ENCODE measurements at places on chromosomes 1 and 21.

DNA sequence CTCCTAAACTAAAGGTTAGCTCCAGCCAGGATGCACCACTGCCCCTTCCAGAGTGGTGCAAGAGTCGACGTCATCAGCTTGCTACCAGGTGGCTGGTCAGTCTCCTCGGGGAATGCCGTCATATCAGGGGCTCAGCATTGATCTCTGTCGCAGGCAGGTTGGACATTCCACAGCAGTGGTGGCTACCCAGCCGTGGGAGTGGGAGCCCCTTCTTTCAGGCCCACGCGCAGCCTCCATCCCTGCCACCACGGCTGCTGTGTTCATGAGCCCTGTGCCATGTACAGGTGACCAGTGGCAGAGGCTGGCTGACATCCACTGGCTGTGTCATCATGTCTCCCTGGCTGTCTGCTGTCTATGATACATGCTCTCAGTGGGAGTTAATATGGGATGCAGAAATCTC, 25.5 kb downstream of the IL10RB start:
- DNase-seq: no peak

- DNase-seq: no peak
Observed at GRCh38 chr21:34942911-34943310, 106.2 kb downstream of the RUNX1 start.

- no peak for DNase-seq
Observed at GRCh38 chr1:219109424-219110018, 64.2 kb upstream of the LYPLAL1 start.

GRCh38 chr1:10132316-10132715, 78.1 kb upstream of the KIF1B start:
- DNase-seq: no peak

GRCh38 chr1:61241411-61241838, 159.1 kb downstream of the NFIA start:
- peak; percentile 53 for DNase-seq

GRCh38 chr1:211722277-211723175, 47.1 kb upstream of the NEK2 start:
- no peak for DNase-seq

- no peak for DNase-seq
Observed at GRCh38 chr1:28243685-28244311, 7.9 kb downstream of the ATP5IF1 start.

GRCh38 chr1:198678301-198678836, 39.5 kb downstream of the PTPRC start:
- no peak for DNase-seq

DNA sequence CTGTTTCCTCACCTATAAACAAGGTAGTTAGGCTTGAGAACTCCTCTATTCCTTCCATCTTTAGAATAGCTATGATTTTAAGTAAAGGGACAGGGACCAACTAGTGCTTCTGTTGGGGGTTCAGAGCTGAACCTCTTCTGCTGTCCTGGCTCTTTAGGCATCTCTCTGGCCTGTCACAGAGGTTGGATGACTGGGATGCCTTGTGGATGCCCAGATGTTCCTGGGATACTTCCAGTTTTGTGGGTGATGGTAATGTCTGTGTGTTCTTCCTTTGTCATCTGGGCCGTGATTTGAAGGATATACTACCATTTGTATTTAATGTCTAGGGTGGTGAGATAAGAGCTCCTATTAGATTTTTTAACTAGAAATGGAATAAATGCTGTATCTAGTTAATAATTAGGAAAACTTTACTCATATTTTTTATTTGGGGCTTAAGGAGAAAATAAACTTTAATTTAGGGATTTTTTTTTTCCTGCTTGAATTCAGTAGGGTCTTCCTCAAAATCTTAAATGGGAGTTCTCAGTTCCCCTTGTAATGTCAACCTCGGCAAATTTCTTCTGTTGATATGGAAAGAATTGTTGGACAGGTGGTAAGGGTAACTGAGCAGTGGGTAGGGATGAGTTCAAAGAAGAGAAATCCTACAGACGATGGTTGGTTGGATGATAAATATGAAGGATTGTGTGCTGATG, 47.2 kb downstream of the LAMC1 start:
- DNase-seq: no peak

DNA sequence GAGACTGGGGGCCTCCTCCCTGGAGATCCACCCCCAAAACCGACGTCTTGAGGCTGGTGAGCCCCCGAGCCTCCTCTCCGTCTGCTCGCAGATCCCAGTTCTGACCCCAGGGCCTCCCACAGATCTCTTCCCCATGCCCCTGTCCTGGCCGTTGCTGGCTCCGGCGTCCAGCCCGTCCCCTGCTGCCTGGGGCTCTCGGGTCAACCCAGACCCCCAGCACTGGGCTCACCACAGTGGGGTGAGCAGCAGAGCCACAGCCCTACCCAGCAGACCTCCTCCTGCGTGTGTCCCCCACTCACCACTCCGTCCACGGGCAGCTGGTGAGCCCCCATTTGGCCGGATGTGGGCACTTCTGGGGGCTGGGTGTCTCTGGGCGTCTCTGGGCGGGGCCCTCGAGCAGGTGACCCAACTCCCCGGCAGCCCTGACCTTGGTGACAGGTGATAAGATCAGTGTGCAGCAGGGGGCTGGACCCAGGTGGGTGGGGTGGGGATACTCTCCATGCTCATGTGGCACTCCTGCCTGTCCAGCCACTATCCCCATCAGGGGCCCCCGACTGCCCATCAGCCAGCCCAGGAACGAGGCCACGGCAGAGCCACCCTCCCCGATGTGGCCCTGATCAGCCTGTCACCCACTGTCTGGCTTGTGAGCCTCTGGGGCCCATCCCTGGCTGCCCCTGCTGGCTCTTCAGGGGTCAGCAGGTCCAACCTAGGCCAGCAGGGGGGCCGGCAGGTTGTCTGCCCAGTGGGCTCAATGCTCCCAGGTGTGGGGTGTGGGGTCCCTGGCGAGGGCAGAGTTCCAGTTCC, 709 bp downstream of the TNFRSF14 start:
- no peak for DNase-seq

DNA sequence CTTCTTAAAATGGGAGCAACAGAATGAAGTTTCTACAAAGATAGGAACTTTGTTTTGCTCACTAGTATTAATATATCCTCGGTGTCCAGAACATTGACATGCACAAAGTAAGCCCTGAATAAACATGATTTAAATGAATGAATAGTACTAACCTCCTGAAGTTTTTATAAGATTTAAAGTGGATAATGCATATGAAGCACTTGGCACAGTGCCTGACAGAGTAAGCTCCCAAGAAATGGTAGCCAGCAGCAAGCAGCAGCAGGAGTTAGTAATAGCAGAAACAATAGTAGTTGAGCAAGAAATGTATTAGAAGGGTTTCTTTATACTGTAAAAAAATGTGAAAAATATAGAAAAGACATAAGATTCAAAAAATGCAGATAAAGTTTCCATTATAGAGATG, 258.1 kb upstream of the C1orf87 start:
- DNase-seq: no peak

DNA sequence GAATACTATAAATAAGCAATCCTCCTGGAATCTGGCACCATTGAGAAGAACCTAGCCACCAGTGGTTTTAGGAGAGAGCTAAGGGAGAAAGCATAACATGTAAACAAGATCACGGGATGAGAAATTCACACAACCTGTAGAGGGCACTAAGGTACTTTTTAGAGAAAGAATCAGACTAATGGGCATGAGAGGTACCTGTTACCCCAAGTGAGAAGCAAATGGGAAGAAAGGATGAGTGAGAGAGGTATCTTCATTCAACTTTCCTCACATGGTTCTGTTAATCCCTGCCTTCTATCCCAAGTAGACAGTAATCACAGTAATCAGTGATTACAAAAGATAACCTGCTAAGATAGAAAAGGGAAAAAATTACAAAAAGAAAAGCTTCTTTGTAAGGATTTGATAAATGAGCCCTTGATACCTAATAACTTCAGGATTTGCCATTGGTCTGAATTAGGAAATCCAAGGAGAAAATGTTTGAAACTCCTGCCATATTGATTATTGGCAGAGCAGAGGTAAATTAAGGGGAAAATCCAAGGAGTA, 251.1 kb upstream of the ADGRL2 start:
- no peak for DNase-seq

DNA sequence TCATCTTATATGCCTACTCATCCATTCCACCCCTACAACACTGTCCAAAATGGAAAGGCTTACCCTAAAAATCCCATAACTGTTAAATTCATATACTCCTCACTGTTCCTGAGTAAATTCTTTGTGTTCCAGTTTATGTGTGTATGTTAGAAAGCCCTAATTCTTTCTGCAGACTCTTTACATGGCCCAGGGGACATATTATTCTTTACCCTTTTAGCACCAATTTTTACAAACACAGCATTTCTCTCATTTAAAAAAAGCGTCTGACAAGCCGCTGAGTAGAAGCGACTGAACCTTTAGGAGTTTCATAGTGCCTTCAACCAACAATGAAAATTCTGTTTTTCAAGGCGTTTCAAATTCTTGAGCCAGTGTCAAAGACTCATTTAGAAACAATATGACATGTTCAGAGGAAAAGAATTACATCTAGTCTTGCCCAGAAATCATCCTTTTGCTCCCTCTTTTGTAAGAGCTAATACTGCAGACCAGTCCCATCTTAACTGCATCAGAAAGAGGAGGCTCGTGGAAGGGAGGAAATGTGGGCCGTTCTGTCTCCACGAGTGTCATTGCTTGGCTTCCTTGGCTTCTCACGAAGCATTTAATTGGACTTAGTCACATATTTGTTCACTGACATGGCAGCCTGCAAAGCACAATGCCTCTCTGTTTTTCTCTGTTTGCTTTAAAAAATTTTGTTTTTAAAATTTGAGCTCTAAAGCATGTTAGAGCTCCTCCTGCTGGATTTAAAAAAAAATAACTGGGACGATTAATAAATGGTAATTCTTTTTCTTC, 21.3 kb upstream of the C1orf105 start:
- peak; percentile 86 for DNase-seq

GRCh38 chr1:145927916-145928643, 796 bp upstream of the RBM8A start:
- no peak for DNase-seq
